WTC11 (cell line): ENCODE measurements at places on chromosomes 1 and 21.

- DNase-seq, result no peak
These were observed 17.9 kb downstream of the VWA5B1 start for GRCh38 chr1:20308569-20308968.

- DNase-seq, result no peak
These were observed 149.5 kb upstream of the B3GALT2 start for GRCh38 chr1:193335806-193336428.

DNA sequence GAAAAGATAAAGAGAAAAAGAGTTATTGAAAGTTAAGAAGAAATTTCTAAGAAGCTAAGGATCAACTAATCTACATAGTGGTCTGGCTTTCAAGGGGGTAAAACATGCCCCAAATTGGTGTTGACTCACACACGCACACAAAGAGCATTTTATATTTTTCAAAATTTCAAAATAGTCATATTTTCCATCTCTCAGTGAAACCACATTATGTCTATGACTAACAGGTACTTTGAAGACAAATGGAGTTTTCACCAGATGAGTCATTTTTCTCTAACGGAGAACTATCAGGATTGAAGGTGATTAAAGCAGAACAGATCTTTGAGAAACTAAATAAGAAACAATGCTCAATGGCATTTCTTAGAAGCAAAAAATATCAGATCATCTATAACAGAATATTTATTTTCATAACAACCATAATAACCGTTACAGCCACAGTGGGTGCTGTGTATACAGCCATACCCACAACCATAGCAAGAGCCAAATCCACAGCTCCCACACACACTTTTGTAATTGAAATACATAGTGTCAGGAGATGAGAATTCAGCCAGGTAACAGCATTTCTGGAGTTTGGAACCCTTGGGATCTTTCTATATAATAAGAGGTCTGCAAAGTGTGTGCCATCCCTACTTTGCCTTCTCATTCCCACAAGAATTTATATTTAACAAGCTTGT lies at the start of gene KRTAP21-3:
Gene KRTAP21-3, minus strand, starts transcription at position 539 of the 671 bp plus-strand sequence. Its CDS starts 18 bp downstream, at position 521.
- DNase-seq, result no peak

GRCh38 chr1:8211883-8212579 lies 105.9 kb upstream of the SLC45A1 start:
- DNase-seq, result no peak
